Activated CD8-positive, alpha-beta T cell treated with anti-CD3 and anti-CD28 coated beads for 36 hours (primary cell): ENCODE measurements at places on chromosomes 4 and X. TPM values are rescaled to one million over a fixed set of nuclear protein-coding genes. Genes with fewer than 3 reads are reported as not detected.

- no peak overlapping the region for H3K4me3 ChIP-seq
- no peak for DNase-seq
- H3K4me1 ChIP-seq = no peaks in the 10 kb centered on the region
- H3K36me3 ChIP-seq = no peaks in the 10 kb centered on the region
Measured at GRCh38 chrX:52979993-52980392, 21.7 kb upstream of the FAM156A start.

GRCh38 chrX:103624111-103624510, 4.7 kb upstream of the TCEAL1 start:
- H3K4me1 ChIP-seq = peaks cover 13% of the 10 kb centered on the region
- H3K27ac ChIP-seq = no peak overlapping the region
- H3K36me3 ChIP-seq = no peaks in the 10 kb centered on the region
- no peak overlapping the region for H3K4me3 ChIP-seq

GRCh38 chr4:153074936-153075630, 129.2 kb upstream of the TRIM2 start:
- no peaks in the 10 kb centered on the region for H3K4me1 ChIP-seq
- DNase-seq = no peak
- H3K36me3 ChIP-seq = no peaks in the 10 kb centered on the region

- peak; percentile 27 for DNase-seq
- no peak overlapping the region for H3K4me3 ChIP-seq
- no peak overlapping the region for H3K27ac ChIP-seq
- H3K27me3 ChIP-seq = no peaks in the 10 kb centered on the region
Measured at GRCh38 chr4:39609454-39609931, 29.2 kb downstream of the SMIM14 start.

Gene GLOD5
- not detected for total RNA-seq

Gene MUC7
- not detected for total RNA-seq

Gene STARD8
- total RNA-seq = 0.38 TPM
